ENCODE measurements at places on chromosomes 7 and 10. TPM values are rescaled to one million over a fixed set of nuclear protein-coding genes. Genes with fewer than 3 reads are reported as not detected.

CD36 gene
- 261 TPM for total RNA-seq

NDUFB8 gene
- total RNA-seq = 157 TPM

TET1 gene
- 12.9 TPM for total RNA-seq

GALNT17 gene
- 66.0 TPM for total RNA-seq

C10orf53 gene
- total RNA-seq = not detected
